ENCODE measurements at places on chromosomes 13 and 19.

- no peak for DNase-seq
- no peak overlapping the region for H3K27ac ChIP-seq
- H3K4me1 ChIP-seq, result no peaks in the 10 kb centered on the region
- no peaks in the 10 kb centered on the region for H3K36me3 ChIP-seq
- peaks cover 86% of the 10 kb centered on the region for H3K27me3 ChIP-seq
Observed at GRCh38 chr13:41459432-41460073, 2.2 kb downstream of the RGCC start.

DNA sequence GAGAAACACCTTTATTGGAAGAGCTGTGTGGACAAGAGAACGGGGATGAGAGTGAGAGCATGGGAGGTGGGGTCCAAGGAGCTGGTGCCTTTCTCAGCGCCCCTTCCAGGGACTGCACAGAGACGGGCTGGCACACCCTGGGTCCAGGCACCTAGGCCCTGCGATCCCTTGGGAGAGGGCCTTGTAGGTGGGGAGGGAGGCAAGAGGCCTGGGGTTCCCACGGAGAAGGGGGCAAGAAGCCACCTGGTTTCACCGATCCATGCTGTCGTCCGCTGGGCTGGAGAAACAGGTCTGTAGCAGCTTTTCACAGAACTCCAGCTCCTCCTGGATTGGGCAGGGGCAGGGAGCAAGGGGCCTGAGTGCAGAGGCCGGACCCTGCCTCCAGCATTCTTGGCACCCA lies 3.5 kb upstream of the PPP6R1 start:
- no peak overlapping the region for H3K4me3 ChIP-seq
- H3K4me1 ChIP-seq, result peaks cover 10% of the 10 kb centered on the region
- no peak for DNase-seq
- H3K27ac ChIP-seq, result no peak overlapping the region
- H3K36me3 ChIP-seq, result no peaks in the 10 kb centered on the region

- H3K27ac ChIP-seq, result no peak overlapping the region
- no peak for DNase-seq
- no peaks in the 10 kb centered on the region for H3K36me3 ChIP-seq
- no peak overlapping the region for H3K4me3 ChIP-seq
- H3K27me3 ChIP-seq, result no peaks in the 10 kb centered on the region
Observed at GRCh38 chr13:82688400-82688994, 1193.8 kb downstream of the SLITRK1 start.

DNA sequence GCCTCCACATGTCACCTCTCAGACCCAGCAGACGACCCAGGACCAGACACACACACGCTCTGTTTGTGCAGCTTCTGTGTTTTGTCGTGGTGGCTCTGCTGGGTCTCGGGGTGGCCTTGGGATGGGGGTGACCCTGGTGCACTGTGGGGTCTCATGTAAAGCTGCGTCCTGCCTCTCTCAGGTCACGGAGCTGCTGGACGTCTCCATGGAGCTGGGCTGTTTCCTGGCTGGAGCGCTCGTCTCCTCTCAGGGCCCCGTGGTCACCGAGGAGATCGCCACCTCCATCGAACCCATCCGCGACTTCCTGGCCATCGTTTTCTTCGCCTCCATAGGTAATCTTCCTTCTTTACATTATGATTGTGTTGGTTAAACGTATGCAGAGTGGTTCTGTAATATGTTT lies 45.4 kb upstream of the TFDP1 start:
- no peak overlapping the region for H3K27ac ChIP-seq
- no peak overlapping the region for H3K4me3 ChIP-seq
- no peaks in the 10 kb centered on the region for H3K27me3 ChIP-seq
- peaks cover 5% of the 10 kb centered on the region for H3K4me1 ChIP-seq

GRCh38 chr13:33079960-33080359 lies 63.7 kb downstream of the KL start:
- H3K27ac ChIP-seq, result no peak overlapping the region
- H3K4me1 ChIP-seq, result no peaks in the 10 kb centered on the region
- H3K4me3 ChIP-seq, result no peak overlapping the region

DNA sequence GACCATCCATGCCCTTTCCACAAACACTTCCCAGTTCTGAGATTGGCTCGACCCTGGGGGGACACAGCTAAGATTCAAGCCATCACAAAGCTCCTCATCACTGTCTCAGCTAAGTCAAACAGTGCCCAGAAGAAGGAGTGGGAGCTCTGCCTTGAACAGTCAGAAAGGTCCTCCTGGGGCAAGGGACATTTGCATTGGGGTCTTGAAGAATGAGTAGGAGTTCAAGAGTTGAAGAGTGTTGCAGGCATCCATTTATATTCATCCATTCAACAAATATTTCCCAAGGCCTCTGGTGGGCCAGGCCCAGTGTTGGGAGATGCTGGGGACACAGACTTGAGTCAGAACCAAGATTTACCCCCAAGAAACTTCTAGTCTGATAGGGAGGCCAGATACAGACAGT lies 6.5 kb downstream of the IGLON5 start:
- H3K36me3 ChIP-seq, result no peaks in the 10 kb centered on the region
- H3K4me1 ChIP-seq, result no peaks in the 10 kb centered on the region
- H3K4me3 ChIP-seq, result no peak overlapping the region
- H3K27me3 ChIP-seq, result no peaks in the 10 kb centered on the region
- no peak overlapping the region for H3K27ac ChIP-seq

- no peaks in the 10 kb centered on the region for H3K36me3 ChIP-seq
- H3K27me3 ChIP-seq, result no peaks in the 10 kb centered on the region
- H3K4me3 ChIP-seq, result no peak overlapping the region
Observed at GRCh38 chr13:71290963-71291841, 575.8 kb downstream of the DACH1 start.
